H9 (cell line): ENCODE measurements at places on chromosomes 12 and 14. TPM values are rescaled to one million over a fixed set of nuclear protein-coding genes. Genes with fewer than 3 reads are reported as not detected.

DNA sequence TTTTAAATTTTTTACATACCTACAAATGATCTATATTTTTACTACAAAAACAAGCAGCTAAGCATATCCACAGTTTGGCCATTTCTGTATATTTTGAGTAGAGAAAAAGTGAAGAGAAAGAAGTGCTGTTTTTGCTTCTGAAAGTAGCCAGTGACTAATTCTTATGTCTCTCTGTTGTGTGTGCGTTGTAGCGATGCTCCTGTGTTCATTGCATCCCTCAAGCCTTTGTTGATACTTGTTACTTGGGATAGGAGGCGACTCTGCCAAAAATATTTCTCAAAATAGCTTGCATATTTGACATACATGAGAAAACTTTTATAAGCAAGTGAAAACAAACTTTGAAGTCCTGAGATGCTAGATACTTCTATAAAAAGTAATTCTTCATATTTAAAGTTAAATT is 714.1 kb downstream of the FSCB start:
- H3K4me1 ChIP-seq: no peaks in the 10 kb centered on the region
- H3K4me3 ChIP-seq: no peak overlapping the region
- H3K27ac ChIP-seq: no peak overlapping the region
- no peaks in the 10 kb centered on the region for H3K27me3 ChIP-seq

DNA sequence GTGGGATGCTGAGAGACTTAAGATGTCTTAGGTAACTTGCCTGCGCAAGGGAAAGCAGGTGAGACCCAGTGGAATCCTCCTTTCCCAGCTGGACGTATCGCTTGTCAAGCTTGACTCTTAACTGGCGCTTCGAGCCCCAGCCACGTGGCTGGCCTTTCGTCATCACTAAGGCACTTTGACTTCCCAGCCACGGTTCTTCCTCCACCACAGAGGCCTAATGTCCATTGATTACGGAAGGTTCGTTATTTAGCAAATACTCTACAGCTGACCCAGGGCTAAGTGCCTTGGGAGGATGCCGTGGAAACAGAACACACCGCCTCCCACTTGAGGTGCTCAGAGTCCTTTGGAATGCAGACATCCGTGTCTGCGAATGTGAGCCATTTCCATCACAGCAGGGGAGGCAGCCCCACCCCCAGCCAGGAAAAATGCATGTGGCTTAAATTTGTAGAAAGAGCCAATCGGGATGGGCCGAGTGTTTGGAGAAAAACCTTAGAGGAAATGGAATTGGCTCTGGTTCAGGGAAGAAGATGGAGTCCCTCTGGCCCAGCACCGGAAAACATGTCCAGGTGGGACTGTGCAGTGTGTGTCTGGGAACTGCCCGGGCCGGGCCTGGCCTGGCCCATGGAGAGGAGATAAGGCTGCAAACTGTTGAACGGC is 115.7 kb downstream of the PLXNC1 start:
- peak overlapping the region; percentile 53 for H3K4me3 ChIP-seq
- H3K27ac ChIP-seq: peak overlapping the region; percentile 1
- no peaks in the 10 kb centered on the region for H3K27me3 ChIP-seq
- peak; percentile 88 for DNase-seq
- peaks cover 4% of the 10 kb centered on the region; the same call in 2 of the 3 replicates for H3K36me3 ChIP-seq

DNA sequence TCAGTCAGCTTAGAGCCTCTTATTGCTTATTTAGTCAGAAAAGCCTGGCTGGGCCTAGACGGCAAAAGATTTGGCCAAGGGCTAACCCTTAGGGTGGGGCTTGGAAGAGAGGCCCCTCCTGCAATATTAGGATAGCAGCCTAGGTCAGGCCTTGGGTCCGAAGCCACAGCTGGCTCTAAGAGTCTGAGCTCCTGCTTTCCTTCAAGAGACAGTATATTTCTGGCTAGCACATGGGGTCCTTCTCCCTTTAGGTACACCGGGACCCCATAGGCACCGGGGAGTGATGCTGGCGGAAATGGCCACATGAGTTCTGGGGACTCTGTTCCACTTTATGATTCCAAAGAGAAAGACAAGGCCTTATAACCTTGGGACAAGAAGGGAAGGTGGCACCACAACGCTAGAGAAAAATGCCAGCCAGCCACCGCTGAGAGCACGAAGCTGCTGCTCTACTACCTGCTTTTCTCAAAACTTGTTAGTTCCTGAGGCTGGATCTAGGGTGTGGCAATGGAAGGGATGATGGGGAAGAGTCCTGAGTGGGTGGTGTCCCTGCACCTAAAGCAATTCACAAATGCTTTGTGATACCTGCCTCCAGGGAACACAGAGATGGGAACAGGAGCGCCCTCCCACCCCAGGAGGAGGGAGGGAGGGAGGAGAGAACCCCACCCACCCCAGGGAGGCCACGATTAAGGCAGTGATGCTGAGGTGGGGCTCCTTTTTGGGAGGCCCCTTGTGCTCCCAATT is 3.1 kb upstream of the AVIL start:
- peaks cover 60% of the 10 kb centered on the region for H3K36me3 ChIP-seq
- no peak for DNase-seq
- H3K4me1 ChIP-seq: no peaks in the 10 kb centered on the region
- no peaks in the 10 kb centered on the region for H3K27me3 ChIP-seq
- no peak overlapping the region for H3K27ac ChIP-seq

DNA sequence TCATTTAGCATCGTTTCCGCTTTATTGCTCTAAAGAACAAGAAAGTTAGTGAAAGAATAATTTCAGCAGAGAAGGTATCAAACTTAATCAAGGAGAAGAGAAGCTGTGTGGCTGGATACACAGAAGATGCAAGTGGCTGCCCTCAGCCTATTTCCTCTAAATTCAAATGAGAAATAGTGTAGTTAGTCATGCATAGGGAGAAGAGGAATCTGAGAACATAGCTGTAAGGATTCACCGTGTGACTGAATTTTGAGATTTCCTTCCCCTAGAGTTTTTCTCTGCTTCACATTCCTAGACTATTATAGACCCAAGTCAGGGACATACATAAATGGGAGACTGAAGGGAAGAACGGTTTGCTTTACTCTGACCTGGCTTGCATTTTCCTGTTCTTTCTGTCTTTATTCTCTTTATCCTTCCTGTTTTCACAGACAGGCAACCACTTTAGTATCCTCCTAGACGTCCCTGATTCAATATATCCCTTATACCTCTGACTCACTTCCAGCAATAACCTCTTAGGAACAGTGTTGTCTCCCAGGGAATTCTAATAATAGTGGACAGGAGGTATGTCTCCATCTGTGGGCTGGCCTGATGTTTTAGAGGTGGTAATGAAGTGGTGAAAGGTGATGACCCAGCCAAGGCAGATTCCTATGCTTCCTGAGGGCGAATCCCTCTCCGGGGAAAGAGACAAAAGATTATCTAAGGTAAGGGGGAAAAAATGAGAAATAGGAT is 7.0 kb downstream of the RNASE10 start:
- H3K27me3 ChIP-seq: no peaks in the 10 kb centered on the region
- no peak overlapping the region for H3K4me3 ChIP-seq
- H3K4me1 ChIP-seq: peaks cover 3% of the 10 kb centered on the region; the same call in 1 of the 2 replicates
- no peaks in the 10 kb centered on the region for H3K36me3 ChIP-seq
- H3K27ac ChIP-seq: no peak overlapping the region

DNA sequence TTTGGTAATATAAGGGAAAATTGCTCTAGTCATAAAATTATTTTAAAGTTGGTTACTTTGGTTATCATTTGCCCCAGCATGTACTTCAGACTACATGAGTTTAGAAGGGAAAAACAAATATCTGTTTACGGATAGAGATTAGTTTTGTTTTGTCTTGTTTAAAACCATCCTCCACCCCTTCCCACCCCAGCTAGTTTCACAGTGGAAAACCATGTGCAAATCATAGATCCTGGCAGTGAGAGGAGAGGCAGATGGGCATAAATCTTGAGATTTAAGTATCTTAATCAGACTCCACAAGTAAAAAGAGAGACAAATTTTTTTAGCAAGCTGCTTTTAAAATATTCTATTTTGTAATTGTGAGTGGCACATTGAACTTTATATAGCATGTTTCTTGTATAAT is 424.7 kb downstream of the TMEM117 start:
- no peak overlapping the region for H3K27ac ChIP-seq
- no peaks in the 10 kb centered on the region for H3K27me3 ChIP-seq
- no peaks in the 10 kb centered on the region for H3K36me3 ChIP-seq
- no peaks in the 10 kb centered on the region for H3K4me1 ChIP-seq
- H3K4me3 ChIP-seq: no peak overlapping the region

DNA sequence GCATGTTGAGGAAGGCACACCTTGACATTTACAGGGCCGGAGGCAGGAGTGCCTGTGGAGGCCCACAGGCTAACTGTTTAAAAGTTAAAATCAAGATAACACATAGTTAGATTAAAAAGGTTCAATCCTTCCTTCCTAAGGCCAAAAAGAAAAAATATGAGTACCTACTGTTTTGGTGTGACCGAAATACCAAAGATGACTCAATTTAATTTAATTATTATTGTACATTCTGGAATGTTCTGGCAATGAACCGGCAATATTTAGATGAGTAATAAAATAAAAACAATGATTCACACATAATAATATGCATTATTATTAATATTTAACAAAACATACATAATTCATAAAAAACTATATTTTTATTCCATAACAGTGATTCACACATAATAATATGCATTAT is 136.8 kb upstream of the NTF3 start:
- no peaks in the 10 kb centered on the region for H3K27me3 ChIP-seq
- H3K36me3 ChIP-seq: peaks cover 10% of the 10 kb centered on the region
- H3K27ac ChIP-seq: no peak overlapping the region
- DNase-seq: no peak
- no peak overlapping the region for H3K4me3 ChIP-seq

- H3K4me1 ChIP-seq: no peaks in the 10 kb centered on the region; the same call in 1 of the 2 replicates
- no peak for DNase-seq
- no peaks in the 10 kb centered on the region for H3K36me3 ChIP-seq
- H3K27me3 ChIP-seq: no peaks in the 10 kb centered on the region
- H3K4me3 ChIP-seq: no peak overlapping the region
These were observed 49.5 kb downstream of the SIX1 start for GRCh38 chr14:60599727-60600126.

The CLSTN3 gene
- total RNA-seq: 25.0 and 26.2 TPM in 2 replicates
